Stimulated activated CD8-positive, alpha-beta memory T cell treated with anti-CD3 and anti-CD28 coated beads, Interleukin-15, amount 100 ng/mL, for 24 hours (primary cell): ENCODE measurements at places on chromosomes 6 and 20.

- DNase-seq = no peak
Observed at GRCh38 chr20:22630701-22631100, 46.3 kb upstream of the FOXA2 start.

DNA sequence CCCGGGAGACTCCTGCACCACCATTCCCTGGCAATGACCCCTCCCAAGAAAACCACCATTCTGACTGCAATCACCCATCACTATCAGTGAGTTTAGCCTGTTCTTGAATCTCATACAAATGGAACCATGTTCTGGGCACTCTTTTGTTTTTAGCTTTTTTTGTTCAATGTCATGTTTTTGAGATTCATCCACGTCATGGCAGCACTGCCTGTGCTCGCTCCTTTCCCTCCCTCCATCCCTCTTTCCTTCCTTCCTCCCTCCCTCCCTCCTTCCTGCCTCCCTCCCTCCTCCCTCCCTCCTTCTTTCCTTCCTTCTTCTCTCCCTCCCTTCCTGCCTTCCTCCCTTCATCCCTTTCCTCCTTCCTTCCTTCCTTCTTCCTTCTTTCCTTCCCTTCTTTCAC, 44.4 kb upstream of the PMEPA1 start:
- no peak for DNase-seq

DNA sequence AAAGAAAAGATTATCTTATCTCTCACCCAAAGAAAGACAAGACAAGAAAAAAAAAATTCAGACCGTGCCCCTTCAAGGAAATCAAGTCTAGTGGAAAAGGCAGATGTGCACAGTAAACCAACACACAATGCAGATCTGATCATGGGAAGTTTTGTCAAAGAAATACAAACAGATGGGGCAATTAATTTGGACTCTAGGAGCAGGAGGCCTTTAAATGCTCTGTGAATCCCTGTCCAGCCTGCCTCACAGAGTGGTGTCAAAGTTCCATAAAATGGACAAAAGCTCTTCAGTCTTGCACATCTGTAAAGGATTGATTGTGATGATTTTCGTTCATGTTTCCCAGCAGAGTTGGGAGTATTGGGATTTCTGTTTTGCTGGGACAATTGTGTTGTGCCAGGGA, 53.1 kb upstream of the TGM3 start:
- DNase-seq = no peak

DNA sequence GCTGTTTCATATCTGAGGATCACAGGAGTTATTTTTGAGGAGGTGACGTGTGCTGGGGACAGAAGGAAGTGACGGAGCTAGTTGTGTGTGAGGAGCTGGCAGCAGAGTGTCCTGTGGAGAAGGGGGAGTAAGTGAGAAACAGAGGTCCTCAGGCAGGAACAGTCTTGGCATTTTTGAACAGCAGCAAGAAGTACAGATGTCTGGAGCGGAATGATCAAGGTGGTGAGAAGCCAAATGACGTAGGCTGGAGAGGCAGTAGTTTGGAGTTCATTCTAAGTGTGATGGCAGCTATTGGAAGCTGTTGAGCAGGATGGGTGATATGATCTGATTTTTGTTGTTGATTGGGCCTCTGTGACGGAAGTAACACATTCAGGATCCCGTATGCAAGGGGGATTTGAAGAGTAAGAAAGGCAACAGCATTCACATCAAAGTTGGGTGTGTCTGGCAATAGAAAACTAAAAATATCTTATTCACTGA, 52.3 kb downstream of the SOBP start:
- DNase-seq = no peak

DNA sequence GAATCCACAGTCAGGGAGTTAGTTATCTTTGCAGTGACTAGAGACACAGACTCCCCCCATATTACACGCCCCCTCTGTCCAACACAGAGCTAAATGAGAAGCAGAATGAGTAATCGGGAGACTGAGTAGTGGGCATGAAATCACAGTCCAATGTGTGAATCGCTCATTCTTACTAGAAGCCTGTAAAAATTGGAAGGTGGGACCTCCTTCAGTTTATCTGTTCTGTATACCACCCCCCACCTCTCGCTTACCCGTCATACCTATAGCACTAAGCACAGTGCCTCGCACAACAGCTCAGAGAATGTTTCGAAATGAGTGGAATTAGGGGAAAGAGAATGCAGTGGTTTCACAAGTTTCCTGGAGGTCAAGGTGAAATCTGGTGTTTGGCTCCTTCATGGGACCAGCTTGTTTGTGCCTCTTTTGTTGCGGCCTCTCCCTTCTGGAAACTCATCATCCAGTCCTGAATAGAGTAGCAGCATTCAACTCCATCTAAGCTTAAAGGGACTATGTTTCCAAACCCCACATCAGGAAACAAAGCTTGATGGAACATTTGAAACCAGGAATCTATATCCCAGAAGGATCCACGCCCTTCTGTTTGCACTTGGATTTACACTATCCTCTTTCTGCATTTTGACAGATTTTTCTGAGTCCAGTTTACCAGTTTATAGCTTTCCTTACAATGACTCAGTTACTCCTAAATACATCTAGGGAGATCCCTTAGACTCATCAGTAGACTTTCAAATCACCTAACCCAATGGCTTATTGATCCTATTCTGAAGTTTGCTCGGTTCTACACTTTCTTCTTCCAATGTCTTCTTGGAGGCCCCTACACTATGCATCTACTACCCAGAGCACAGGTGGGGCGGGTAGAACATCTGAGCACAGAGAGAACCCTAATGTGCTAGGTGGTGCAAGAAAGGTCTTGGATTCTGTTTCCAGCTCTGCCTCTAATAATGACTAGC, 59.2 kb upstream of the PIM1 start:
- no peak for DNase-seq

DNA sequence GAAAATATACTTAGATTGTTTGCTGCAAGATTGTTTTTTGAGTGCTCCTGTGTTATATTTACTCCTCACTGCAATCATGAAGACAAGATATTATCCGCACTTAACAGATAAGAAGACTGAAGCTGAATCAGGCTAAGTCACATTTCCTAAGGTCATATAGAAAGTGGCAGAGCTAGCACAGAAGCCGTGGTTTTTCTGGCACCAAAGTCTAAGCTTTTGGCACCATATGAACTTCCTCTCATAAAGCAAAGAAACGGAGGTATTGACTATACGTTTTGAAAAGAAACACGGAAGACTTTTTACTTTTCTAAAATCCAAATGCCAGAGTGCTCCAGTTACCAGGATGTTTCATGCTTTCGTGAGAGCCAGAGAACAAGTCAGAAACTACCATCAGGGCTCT, 9.3 kb upstream of the DTD1 start:
- DNase-seq = no peak

DNA sequence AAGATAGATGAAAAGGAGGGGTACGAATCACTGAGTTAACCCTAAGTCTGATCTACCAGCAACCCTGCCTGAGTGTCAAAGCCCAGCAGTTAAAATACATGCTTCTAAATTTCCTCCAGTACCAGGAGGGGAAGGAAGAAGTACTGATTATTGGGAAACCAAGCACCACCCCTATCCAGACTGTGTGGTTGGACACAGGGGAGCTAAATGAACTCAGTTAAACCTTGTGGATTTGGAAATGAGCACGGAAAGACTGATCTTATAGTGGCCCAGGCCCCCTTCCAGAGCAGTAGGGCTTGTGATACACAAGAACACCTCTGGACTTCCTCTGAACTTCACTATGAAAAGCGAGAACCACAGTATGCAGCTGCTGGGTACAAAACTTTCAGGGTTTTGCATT, 585.6 kb downstream of the MAFB start:
- DNase-seq = no peak

- DNase-seq = no peak
Observed at GRCh38 chr6:117298941-117299340, 33.6 kb downstream of the VGLL2 start.

- DNase-seq = no peak
Observed at GRCh38 chr6:109373762-109374161, 8.5 kb downstream of the CD164 start.

DNA sequence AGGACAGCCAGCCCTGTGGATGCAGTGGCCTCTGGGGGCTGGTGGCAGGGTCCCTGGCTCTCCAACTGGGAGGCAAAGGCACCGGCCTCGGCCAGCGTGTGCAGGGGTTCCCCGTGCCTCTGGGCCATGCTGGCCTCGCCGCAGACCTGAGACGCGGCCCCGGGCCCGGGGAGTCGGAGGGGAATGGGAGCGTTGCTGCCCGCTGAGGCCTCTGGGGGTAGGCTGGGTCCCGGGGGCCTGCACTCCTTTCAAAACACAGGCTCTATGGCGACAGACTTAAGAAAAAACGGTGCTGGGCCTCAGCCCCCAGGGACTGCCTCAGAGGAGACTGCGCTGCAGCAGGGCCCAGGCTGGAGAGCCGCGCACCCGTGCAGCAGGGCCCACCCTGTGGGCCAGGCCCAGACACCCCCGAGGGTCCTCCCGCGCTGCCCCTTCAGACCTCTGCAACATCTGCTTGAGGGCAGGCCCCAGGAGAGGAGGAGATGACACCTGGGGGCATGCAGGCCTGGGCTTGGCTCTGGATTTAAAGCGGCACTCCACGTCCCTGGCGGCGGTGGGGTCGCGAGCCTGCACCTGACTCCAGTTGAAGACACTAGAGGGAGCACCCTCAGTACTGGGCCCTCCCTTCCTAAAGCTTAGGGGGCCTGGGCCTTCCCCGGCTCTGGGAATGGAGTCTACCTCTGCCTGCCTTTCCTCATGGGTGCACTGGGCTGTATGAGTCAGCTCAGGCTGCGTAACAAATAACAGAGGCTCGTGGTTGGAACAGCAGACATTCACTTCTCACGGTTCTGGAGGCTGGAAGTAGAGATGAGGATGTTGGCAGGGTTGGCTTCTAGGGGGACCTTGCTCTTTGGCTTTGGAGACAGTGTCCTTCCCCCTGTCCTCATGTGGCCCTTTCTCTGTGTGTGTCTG, 117.4 kb upstream of the RPS6KA2 start:
- no peak for DNase-seq

DNA sequence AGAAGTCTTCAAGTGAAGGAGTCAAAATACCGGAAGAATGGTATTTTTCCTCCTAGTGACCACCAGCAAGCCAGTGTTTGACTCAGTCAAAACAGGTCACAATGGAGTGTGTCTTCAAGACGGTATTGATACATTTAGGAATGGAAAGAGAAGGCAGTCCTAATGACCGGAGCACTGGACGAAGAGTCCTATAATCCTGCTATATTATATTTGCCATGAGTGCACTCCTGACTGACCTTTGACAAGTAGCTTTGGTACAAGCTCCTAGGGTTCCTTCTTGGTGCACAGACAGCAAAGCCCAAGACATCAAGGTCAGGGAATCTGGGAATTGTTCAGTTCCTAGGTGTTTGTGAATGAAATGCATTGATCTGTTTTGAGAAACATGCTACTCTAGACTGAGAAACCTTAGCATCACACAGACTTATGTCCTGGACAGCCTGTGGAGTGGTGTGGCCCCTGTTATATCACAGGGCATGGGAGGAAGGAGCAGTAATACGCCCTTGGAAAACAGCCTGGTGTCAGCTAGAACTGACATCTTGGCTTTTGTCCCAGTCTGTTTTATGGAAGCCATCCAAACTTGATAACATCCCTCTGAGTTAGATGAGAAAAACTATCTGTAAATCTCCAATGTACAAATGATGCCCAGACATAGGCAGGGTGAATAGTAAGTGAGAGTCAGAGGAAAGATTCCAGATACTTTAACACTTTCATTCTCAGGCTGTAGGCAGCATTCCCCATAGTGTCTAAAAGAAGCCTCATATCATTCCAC, 18.5 kb downstream of the NOX3 start:
- DNase-seq = no peak

DNA sequence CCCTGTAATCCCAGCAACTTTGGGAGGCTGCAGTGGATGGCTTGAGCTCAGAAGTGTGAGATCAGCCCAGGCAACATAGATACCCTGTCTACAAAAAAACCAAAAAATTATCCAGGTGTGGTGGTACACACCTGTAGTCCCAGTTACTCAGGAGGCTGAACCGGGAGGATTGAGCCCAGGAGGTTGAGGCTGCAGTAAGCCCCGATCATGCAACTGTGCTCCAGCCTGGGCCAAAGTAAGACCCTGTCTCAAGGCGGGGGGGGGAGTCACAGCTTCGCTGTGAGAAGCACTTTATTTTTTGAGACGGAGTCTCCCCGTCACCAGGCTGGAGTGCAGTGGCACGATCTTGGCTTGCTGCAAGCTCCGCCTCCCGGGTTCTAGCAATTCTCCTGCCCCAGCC, 54.2 kb downstream of the EZR start:
- DNase-seq = no peak
